ENCODE measurements at places on chromosomes 11 and 22.

- DNase-seq = no peak
Observed at GRCh38 chr11:29641201-29641600, 375.6 kb downstream of the KCNA4 start.

- peak; percentile 20 for DNase-seq
Observed at GRCh38 chr11:65430406-65431217, 8.0 kb downstream of the NEAT1 start.

DNA sequence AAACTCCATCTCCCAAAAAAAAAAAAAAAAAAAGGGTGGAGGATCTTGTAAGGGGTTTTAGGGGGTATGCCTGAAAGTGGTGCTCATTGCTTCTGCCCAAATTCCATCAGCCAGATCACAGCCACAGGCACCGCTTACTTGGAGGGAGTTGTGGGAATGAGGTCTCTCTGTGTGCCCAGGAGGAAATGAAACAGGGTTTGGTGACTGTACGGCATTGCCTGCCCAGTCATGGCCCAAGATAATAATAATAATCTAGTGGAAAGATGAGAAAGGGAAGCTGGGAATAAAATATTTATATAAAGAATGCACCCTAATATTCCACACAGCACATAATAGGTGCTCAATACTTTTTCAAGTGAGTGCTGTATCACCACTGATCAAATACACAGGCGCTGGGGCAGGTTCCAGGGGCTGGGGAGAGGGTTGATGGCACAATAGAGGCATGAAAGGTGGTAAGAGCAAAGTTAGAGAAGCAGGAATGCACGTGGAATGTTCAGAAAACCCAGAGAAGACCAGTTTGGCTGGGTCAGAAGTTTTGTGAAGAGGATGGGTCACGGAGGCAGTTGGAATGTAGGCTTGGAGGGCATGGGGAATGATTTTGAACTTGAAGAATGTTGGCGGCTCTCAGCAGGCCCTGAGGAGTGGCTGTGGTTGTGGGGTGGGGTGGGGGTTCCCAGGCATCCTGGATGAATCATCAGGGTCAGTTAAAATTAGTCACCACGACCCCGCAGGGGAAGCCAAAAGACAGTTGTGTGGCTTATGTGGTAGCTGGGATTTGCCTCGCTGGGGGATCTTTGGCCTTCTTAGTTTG lies 12.5 kb upstream of the MB start:
- DNase-seq = peak; percentile 72

- no peak for DNase-seq
Observed at GRCh38 chr22:17257121-17258001, 38.1 kb upstream of the ADA2 start.

DNA sequence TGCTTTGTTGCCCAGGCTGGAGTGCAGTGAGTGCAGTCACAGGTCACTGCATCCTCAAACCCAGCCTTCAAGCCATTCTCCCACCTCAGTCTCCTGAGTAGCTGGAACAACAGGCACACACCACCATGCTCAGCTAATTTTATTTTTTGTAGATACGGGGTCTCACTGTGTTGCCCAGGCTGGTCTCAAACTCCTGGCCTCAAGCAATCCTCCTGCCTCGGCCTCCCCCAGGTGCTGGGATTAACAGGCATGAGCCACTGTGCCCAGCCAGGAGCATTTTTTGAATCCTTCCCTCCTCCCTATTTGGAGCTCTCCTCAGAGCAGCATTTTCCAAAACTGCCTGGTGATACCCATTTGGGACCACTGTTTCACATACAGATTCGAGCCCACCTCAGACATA lies 77.2 kb downstream of the NCAPD3 start:
- DNase-seq = no peak

DNA sequence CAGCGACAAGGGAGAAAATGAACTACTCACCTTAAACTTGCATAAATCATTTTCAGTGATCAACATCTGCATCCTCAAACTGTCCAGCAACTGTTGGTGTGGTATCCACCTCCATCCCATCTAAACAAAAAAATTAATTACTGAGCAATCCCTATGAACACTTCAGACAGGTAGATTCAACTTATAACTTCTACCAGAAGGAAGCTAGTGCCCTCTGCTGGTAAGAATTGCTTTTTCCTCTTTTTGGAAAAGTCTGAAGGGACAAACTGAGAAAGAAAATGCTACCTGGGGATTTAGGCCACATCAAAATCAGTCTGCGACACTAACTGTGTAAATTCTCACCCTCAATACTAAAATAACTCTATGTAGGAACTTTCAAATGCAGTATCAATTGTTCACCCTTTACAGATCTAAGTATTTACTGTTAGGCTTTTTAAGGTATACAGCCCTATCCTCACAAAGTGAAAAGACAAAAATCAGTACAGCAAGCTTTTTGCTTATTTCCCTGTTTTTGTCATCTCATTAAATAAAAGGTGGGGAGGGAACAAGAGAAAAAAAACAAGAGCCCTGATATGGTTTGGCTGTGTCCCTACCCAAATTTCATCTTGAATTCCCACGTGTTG lies 17.9 kb downstream of the CLNS1A start:
- DNase-seq = peak; percentile 51

DNA sequence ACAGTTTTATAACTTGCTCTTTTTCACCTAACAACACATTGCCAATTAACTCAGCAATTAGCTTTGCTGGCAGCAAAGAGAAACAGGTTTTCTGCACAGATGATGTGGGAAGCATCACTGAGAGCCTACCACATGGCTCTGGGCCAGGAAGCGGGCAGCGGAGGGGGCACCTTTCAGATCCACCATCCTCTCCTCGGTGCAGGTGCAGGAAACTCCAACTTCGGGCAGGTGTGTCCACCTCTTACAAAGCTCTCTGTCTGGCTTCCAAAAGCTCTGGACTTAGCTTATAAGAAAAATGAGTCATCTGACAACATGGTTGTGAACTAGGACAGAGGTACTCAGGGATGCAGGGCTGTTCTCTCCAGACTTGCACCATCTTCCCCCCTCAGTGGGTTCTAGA lies 77.0 kb downstream of the RPS6KA4 start:
- no peak for DNase-seq

DNA sequence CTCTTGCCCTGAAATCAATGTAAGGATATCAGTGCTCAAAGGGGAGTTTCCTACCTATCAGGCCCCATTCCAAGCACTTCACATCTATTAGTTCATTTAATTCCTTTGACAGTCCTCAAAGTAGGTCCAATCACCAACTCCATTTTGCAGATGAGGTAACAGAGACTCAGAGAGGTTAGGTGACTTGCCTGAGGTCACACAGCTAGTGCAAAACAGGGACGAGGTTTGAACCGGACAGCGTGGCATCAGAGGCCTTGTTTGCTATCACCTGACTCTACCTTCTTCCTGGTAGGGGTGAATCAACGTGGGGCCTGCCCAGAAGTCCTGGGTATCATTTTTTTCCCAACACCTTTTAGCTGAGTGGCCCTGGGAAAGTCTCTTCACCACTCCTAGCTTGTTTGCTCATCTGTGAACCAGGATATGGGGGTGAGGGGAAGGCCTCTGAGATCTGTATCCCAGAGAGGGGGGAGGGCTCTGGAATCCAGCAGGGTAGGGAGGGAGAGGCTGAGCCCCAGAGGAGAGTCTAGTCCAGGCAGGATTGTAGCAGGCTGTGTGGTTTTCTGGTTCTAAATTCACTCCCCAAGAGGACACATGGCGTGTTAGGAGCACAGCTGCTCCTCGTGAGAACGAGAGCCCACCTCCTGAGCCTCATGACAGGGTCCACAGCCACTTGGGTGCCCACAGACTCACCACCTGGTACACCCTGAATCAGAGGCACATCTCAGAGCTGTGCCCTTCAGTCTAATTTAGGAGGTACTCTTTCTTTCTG lies 174.7 kb downstream of the MN1 start:
- no peak for DNase-seq

DNA sequence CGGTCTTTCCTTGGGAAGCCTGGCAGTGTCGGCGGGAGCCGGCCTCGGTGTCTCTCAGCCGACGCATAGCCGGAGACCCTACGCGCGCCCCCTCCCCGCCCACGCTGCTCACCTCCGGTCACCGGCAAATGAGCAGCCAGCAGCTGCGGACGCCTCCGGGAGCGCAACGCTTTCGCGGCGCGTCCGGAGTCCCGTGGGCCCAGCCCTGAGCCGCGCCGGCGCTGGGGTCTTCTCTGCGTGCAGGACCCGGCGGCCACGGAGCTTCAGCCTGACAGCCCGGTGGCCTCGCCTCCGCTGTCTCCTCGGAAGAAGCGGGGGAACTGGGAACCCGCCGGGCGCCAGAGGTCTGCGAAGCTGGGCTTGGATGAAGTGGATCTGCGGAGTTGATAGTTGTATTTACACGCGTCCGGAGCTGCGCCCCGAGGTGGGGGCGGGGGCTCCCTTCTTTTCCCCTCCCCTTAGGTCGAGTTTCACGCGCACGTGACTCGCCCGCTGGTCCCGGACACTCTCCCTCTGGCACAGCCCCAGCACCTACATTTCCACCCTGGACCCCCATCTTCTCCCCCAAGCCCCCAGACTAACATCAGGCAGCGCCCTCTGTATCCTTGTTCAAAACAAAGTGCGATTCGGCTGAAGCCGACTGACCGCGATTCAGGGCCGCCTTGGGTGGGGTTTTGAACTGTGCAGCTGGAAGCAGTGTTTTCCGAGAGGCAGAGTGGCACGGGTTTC lies at the start of gene SLC43A1:
Gene SLC43A1, minus strand, starts transcription at position 371 of the 729 bp plus-strand sequence. CDS start 1,591 bp downstream, outside the sequence.
- DNase-seq = no peak

- peak; percentile 38 for DNase-seq
Observed at GRCh38 chr22:32723643-32724042, 77.9 kb upstream of the TIMP3 start.

DNA sequence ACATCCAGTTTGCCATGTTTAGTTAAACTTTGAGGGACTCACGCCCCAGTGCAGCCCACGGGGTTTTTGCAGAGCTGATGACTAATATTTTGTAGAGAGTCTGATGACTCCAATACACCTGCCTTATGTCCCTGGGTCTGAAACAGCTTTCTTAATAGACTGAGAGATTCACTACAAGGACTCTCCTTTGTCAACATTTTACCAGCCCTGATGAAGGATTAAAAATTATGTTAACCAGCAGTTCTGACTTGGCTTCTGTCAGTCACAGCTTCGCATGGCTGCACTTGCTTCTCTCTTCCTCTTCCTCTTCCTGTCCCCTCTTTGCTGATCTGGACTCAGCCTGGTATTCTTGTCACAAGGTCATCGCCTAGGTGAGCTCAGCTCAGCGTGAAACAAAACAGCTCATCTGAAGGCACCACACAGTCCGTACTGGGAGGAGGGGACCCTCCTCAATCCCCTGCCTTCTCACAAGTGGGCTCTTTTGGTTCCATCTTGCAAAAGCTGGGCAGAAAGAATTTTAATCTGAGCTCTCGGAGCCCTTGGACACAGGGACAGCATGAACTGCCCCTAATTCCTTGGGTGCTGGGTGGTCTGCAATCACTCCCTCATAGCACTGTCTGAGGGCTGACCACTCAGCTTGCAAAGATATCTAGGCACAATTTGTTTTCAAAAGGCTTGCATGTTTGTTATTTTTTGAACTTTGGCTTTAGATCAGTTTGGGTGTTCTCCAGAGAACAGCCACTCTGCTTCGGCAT lies 38.1 kb upstream of the POU2AF1 start:
- no peak for DNase-seq

Measured in naive thymus-derived CD4-positive, alpha-beta T cell (primary cell).